ENCODE measurements at places on chromosomes 2 and 18.
A peak's percentile ranks its signal among the peaks of the same experiment; 100 is the strongest.

DNA sequence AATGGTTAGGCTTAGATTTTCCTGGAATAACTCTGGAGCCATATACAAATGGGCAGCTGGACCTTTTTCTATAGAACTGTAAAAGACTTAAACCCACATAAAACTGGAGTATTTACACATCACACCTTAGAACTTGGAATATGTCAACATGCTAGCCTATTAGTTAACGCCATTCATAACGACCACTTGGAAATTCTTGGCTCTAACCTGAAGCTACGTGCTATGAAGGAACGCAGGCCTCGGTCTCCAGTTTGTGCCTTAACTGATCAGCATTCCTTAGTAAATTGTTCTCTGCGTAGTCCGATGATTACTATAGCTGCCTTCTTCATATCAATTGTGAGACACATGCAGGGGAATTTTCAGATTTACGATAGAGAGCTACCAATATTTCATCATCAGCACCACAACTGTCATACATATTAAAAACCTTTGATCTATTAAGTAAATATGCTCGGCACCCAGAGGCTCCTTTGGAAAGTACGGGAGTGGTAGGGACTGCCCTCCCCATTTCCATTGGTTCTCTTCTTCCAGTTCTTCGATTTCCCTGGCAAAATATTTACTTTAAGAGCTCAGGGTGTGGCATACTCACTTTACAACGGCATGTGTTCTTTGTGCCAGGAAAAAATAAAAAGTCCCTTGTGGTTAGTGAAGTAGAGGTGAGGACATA, 17.5 kb upstream of the CCL20 start:
- no peaks in the 10 kb centered on the region for H3K36me3 ChIP-seq
- peaks cover 4% of the 10 kb centered on the region for H3K27me3 ChIP-seq
- H3K27ac ChIP-seq = no peak overlapping the region

GRCh38 chr2:123359636-123360035, 665.5 kb upstream of the CNTNAP5 start:
- no peak overlapping the region for H3K4me3 ChIP-seq
- H3K27me3 ChIP-seq = no peaks in the 10 kb centered on the region
- H3K36me3 ChIP-seq = no peaks in the 10 kb centered on the region
- H3K4me1 ChIP-seq = no peaks in the 10 kb centered on the region
- no peak for DNase-seq

- H3K27ac ChIP-seq = no peak overlapping the region
- H3K4me1 ChIP-seq = no peaks in the 10 kb centered on the region
- H3K36me3 ChIP-seq = no peaks in the 10 kb centered on the region
- H3K27me3 ChIP-seq = no peaks in the 10 kb centered on the region
- DNase-seq = no peak
These were observed 331.6 kb downstream of the CLIP4 start for GRCh38 chr2:29446847-29447246.

DNA sequence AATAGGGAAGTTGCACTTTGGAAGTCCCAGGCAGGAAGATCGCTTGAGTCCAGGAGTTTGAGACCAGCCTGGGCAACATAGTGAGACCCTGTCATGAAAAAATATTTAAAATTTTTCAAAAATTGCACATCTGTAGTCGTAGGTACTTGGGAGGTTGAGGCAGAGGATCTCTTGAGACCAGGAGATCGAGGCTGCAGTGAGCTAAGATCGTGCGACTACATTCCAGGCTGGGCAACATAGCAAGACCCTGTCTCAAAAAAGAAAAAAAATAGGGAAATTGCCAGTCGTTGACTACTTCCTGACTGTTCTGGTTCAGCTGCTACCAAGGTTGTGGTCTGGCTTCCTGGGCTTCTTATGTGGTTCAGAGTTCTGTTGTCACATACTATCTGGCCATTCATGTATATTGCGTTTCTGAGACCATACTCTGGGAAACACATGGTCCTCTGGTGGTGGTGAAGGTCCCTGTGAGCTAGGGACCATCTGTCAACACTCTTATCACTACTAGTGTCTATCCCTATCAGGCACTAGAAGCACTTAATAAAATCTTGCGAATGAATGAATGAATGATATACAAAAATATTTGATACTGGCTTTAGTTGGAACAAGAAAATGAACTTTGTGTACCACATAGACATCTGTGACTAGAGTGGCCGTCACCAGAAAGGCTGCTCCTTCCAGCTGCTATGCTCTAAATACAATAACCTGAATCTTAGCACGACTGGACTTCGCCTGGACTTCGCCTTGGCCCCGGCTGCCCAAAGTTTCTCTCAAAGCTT, 861 bp upstream of the KLHL23 start:
- H3K27ac ChIP-seq = no peak overlapping the region
- H3K27me3 ChIP-seq = peaks cover 12% of the 10 kb centered on the region
- H3K4me3 ChIP-seq = peak overlapping the region; percentile 90
- peaks cover 15% of the 10 kb centered on the region for H3K4me1 ChIP-seq

DNA sequence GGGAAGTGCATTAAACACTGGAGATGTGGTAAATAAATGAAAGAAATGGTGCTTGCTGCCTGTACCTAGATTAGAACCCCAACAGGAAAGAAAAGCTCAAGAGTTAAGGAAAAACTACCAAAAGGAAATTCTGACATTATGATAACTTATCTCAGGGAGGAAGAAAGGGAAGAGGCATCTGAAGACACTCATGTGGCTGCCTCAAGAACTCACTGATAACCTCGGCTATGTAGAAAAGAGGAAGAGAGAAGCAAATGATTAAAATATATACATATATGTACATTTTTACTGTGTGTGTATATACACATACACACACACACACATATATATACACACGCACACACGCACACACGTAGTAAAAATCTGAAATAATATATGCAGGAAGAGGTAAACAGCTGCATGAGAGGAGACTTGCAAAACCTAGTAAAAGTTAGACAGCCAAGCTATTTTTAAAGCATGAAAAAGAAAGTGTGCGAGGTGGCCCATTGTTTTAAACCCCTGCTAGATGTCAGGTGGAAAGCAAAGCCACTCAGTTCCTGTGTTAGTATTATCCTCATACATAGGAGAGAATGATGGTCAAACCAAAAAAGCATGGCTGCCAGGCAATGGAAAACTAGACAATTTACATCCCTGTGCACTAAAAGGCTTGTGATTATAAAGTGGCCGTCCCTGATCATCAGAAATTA, 483.0 kb upstream of the NRP2 start:
- no peak overlapping the region for H3K27ac ChIP-seq
- H3K4me1 ChIP-seq = no peaks in the 10 kb centered on the region
- no peak for DNase-seq
- no peak overlapping the region for H3K4me3 ChIP-seq

DNA sequence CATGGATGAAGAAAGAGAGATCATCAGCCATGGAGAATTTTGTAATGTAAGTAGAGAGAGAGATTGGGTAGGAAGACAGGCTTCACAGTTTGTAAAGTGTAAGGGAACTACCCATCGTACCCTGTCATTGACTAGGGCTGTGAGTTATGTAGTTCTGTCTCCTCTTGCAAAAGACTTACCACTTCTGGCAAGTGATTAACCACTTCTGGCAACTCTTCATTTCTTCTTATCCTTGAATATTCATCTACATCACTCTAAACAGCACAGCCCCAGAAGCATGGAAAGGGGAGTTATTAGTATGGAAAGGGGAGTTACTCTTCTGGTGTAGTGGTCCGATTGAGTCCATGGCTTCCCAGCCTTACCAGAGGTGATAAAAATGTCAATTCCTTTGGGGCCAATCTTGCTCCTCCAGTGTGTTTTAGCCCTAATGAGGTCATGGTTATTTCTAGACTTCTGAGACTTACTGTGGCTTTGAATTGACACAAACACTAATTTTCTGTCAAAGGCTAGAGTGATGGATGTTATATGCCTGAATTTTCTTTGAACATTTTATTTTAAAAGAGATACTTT, 52.0 kb downstream of the STAT1 start:
- H3K27me3 ChIP-seq = no peaks in the 10 kb centered on the region
- no peak overlapping the region for H3K27ac ChIP-seq
- no peak overlapping the region for H3K4me3 ChIP-seq
- peaks cover 62% of the 10 kb centered on the region for H3K36me3 ChIP-seq

DNA sequence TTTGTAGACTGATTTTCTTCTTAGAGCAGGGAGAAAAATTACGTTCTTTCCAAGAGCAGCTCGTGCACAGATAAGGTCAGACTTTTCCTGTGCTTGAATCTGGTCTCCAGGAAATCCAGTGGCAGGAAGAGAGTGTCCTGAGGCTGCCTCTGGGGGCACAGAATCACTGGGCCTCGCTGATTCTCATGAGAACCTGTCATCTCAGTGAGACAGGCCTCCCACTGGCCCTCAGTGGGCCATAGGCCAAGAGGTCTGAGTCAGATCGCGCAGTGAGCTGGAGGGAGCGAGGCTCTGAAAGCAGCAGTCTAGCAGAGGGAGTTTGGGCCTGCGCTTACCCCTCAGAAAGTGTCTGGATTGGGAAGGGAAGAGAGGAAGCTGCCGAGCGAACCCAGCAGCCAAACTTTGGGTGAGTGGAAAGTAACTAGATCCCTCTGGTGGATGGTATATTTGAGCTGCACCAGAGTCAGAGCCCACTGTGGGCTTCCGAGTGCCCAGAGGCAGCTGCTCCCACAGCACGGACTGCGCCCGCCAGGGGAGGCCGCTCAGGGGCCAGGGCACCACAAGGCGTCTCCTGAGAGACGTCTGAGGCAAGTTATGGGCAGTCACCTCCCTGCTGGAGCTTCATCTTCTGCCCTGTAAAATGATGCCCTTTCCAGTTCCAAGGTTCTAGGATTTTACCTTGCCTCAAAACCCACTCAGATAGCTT, 8.2 kb downstream of the GDF7 start:
- H3K27me3 ChIP-seq = no peaks in the 10 kb centered on the region
- peak overlapping the region; percentile 94 for H3K27ac ChIP-seq
- H3K4me3 ChIP-seq = peak overlapping the region; percentile 64
- peaks cover 8% of the 10 kb centered on the region for H3K36me3 ChIP-seq

- H3K4me3 ChIP-seq = no peak overlapping the region
- peaks cover 26% of the 10 kb centered on the region for H3K36me3 ChIP-seq
- H3K27me3 ChIP-seq = no peaks in the 10 kb centered on the region
These were observed 173.7 kb downstream of the RAB3GAP1 start for GRCh38 chr2:135225781-135226180.

- H3K36me3 ChIP-seq = no peaks in the 10 kb centered on the region
- no peaks in the 10 kb centered on the region for H3K27me3 ChIP-seq
- H3K4me1 ChIP-seq = no peaks in the 10 kb centered on the region
These were observed 254.8 kb upstream of the DSEL start for GRCh38 chr18:67771271-67771670.

DNA sequence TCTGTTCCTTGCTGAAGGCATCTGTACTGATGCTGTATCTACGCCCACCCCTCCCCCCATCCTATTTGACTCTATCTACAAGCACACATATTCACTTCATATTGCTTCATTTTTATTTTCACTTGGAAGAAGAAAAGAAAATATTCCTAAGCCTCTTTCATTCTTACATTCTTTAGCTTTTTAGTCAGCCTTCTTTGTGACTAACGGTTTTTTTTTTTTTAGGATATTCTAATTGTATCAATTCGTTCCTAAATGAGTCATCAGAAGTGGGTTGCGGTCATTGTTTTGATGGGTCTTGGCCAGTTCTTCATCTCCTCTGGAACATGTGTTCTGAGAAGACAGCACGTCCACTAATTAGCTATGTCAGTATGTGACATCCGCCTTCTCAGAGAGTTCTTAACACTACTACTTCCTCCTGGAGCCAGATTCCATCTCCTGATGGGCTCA, 88.7 kb downstream of the MYO1B start:
- H3K27me3 ChIP-seq = no peaks in the 10 kb centered on the region
- H3K4me1 ChIP-seq = no peaks in the 10 kb centered on the region
- no peak overlapping the region for H3K27ac ChIP-seq
- H3K4me3 ChIP-seq = no peak overlapping the region
- H3K36me3 ChIP-seq = no peaks in the 10 kb centered on the region

Data from activated B cell treated with CpG ODN at 0.5 μM for 24 hours (primary cell).